ENCODE measurements at places on chromosomes 6 and 20.

DNA sequence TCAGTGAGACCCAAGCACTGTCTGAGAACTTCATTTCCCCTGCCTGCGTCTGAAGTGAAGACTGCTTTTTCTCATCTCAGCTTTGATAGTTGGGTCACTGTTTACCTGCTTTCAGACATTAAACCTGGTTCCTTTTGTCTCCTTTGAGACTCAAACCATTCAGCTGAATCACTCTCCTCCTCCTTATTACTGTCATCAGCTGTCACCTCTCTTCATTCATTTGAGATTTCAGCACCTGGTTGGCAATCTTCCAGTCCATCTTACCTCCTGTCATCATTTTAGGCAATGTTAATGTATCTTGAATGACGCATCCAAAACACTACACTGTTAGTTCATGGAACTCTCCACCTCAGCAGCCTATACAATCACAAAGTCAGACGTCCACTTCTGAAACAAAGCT, 34.3 kb upstream of the SOX4 start:
- DNase-seq: peak; percentile 17

DNA sequence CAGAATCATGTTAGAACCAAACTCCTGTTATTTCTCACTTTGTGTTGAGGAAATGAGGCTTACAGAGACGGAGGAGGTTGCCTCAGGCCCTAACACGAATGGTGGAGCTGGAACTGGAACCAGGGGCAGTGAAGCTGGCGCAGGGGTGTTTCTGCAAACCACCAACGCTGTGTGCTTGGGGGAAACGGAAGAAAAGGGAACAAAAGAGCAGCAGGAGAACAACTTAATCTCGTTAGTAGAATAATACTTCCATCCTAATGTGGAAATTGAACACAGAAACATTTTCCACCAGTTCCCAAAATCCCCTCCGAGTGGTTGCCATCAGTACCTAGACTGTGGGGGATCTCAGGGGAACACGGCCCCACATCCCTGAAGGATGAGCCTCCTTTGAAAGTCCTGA, 103.4 kb upstream of the FRMD1 start:
- DNase-seq: no peak

DNA sequence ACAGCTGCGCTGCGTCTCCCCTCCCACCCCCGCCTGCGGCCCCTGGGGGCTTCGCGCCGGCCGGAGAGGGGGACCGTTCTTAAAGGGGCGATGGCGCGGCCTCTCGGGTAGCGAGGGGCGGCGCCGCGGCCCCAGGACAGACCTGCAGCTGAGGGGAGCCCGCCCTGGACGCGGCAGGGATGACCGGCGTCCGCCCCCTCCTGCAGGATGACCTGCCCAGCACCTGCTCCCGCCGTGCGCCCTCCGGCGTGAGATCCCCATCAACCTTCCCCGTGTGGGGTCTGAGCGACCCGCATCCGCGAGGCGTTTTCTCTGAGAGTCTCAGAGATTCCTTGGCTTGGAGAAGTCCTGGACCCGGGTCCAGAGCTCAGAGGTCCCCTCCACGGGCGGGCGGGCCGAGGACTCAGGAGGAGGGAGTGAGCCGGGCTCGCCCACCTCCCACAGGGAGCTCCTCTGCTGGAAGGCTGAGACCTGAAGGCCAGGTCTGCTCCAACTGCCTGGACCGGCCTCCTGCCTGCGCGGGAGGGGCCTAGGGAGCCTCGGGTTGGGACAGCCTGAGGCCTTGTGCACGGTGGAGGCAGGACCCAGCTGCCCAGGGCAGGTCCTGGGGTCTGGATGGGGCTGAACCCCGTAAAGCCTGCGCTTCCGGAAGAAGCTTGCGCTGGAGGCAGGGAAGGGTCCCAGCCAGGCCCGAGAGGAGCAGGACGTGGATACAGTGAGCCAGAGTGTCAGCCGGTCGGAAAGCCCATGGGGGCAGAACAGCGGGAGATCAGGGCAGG, 532 bp upstream of the NKAIN4 start:
- no peak for DNase-seq

DNA sequence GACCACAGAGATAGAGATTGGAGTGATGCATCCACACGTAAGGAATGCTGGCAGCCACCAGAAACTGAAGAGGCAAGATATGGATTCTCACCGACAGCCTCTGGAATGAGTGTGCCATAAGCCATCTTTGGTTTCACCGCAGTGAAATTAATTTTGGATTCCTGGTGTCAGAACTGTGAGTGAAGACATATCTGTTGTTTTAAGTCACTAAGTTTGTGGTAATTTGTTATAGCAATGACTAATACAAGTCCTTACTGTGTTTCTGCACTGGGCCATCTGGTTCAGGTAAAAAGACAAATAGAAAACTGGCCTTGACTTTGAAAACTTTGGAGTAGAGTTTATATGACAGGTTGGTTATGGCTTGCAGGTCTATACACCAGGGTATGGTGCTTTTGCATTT, 261.9 kb downstream of the PHF3 start:
- DNase-seq: no peak

DNA sequence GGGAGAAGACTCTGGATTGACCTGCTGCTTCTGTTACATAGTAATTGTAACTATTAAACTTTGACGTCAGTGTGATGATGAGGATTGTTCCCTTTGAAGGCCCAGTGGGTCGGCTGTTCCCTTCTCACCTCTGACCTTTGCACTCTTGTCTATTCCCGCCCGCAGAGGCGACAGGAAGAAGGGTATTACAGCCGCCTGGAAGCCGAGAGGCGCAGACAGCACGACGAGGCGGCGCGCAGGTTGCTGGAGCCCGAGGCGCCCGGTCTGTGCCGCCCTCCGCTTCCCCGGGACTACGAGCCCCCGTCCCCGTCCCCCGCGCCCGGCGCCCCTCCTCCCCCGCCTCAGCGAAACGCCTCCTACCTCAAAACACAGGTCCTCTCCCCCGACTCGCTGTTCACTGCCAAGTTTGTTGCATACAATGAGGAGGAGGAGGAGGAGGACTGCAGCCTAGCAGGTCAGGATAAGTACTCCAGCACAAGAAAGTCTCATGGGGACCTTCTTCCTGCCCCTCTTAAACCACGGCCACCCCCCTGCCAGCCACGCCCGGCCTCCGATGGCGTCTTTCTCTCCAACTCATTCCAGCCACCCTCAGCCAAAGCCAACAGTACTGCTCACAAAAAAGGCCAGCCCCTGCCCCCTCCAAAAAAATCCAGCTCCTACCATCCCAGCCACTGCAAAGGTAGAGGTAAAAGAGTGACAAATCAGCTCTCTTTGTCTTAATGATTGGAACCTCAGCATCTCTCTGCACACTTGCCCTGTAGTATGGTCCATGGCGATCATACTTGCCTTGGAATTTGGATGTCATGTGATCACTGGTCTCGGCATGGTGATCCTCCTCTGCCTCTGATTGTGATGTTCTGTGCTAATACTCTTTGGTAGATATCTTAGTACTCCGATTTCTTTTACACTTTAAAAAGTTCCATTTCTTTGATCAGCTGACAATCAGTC, 31.6 kb upstream of the KIF25 start:
- no peak for DNase-seq

GRCh38 chr6:151320140-151320539, 71.2 kb downstream of the ZBTB2 start:
- DNase-seq: no peak

DNA sequence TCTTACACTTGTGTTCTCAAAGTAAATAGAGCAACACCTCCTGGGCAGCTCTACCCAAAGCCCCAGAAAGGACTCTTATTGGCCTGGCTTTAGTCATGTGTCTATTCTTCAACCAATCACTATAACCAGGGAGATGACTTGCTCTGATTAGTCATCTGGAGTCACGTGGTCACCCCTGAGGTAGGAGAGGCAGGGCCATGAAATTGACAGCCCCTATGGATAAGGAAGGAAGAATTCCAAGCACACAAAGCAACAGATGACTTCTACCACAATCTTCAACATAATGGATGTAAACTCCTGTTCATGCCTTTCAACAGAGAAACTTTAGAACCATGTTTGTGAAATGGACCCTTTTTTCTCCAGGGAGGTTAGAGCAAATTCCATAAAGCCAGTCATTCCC, 24.6 kb upstream of the EYA2 start:
- no peak for DNase-seq

DNA sequence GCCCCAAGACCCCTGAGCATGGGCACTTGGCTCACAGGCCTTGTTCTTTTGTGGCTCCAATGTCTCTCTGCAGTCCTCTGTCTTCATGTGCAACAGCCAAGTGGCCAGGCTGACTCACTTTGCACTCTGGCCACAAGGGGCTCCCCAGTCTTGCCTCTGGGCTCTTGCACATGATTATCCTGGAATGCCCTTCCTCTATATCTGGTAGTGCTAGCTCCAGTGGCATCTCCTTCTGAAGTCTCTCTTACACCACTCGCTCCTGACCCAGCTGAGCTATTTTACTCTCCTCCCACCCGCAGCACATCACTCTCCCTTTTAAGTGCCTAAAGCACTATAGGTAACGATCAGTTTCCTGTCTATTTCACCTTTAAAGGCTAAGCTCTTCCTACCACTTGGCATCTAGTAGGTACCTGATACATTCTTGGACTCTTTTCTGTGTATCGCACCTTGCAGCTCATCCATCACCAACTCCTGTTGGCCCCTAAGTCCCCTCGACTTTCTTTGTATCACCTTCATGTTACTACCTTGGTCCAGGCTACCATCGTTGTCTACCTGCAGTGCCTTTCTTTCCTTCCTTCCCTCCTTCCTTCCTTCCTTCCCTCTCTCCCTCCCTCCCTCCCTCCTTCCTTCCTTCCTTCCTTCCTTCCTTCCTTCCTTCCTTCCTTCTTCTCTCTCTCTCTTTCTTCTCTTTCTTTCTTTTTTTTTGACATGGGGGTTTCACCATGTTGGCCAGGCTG, 211.9 kb upstream of the RNF24 start:
- DNase-seq: no peak

DNA sequence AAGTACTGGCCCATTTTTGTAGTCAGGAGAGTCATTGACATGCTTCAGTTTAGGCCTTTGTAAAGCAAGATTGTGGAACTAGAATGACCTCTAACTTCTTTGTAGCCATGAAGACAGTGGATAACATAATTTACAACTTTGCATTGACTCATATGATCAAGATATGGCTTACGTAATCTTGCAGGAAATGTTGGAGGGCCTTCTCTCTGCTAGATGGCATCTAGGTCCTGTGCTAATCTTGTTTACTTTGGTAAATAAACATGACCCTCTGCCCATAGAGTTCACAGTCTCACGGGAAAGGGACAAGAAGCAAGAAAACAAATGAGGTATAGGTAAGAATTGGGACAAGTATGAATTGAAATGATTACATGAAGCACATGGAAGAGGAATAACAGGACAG, 355.2 kb upstream of the ARID1B start:
- DNase-seq: no peak

GRCh38 chr6:11919771-11920440, 92.2 kb upstream of the HIVEP1 start:
- DNase-seq: no peak

- no peak for DNase-seq
Measured at GRCh38 chr6:35474942-35475570, 6.9 kb downstream of the RPL10A start.

- no peak for DNase-seq
Measured at GRCh38 chr20:17912916-17913315, 55.7 kb downstream of the SNX5 start.

DNA sequence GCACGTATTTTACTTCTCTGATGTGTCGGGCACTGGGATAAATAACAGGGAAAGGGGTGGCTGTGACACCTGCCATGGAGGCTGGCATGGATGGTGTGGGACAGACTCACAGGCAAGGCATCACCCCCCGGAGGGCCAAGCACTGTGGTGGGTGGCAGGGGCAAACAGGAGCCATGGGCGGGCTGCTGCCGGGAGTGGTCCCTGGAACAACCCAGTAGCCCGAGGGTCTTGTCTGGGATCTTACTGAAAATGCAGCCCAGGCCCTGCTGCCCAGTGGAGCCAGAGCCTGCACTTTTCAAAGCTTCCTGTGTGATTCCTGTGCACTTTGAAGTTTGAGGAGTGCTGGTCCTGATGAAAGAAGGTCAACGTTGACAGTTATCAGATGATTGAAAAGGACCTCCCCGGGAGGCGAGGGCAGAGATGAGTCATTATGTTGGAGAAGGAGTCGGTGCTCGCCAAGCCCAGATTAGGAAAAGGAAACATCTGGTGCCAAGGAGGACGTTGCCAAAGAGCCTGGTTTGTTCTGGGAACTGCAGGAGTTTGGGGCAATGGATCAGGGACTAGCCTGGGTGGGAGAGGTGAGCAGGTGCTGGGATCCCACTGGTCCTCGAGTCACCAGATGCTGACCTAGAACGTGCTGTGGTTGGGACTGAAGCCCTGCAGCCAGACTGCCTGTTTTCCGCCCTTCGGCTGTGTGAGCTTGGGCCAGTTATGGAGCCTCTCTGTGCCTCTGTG, 130.0 kb upstream of the GGTLC1 start:
- DNase-seq: no peak

DNA sequence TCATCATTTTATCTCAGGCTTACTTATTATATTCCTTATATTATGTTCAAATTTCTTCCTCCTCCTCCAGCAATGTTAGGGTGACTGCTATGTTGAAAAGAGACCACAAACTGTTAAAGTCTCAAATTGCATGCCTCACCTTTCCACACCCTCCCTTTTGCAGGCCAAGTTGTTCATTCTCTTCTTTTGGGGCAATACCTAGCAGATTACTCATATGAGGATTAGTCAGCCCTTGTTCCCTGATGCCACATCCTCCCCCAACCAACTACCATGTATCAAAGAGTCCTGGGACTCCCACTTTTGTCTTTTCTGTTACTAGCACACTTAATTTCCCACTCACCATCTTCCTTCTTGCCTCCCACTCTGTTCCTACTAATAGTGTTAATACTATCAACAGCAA, 434.7 kb downstream of the BCKDHB start:
- DNase-seq: no peak

- no peak for DNase-seq
Measured at GRCh38 chr6:21404577-21404976, 189.0 kb upstream of the SOX4 start.

DNA sequence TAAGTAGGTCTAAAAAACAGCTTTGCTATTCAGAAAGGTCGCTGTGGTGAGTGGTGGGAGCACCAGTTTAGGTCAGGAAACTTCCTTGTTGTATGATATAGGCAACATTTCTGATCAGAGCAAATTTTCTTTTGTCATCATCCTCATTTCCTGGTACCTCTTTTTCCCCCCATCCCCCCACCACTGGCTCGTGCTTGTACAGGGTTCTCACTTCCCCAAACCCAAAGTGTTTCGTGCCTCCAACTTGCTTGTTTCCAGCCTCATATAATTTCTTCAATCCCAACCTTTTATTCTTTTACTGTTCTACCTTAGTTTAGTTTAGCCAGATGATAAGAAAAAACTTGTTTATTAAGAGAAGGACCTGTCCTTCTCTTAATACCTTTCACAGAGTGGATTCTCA, 209.4 kb upstream of the JAG1 start:
- no peak for DNase-seq

- no peak for DNase-seq
Measured at GRCh38 chr6:75376347-75377024, 91.9 kb upstream of the TMEM30A start.

DNA sequence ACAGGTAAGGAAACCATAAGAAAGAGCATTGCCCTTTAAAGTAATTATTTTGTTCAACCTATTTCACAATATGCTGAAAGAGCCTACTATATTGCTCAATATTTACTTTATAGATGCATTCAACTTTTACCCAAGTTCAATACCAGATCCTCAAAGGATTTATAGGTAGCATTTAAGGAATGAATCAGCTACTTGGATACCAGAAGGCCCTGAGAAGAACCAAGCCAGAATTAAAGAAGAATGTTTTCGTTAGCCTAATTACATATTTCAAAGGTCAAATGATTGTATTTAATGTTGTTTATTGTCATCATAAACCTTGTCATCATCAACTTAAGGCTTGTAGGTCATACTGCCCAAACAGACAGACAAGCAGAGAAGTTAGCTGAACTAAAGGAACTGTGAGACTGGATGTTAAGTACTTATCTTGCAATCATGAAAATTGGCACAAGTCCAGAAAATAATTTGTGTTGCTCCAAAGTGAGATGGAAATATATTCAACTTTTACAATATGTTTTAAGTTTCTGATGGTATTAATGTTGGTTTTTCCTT, 636.7 kb downstream of the RFPL4B start:
- DNase-seq: no peak
